Effector CD8-positive, alpha-beta T cell (primary cell): ENCODE measurements at places on chromosomes 7 and 10.

- DNase-seq, result no peak
These were observed 77.2 kb downstream of the CDCA7L start for GRCh38 chr7:21868576-21868850.

- no peak for DNase-seq
These were observed 301.0 kb downstream of the PRPF18 start for GRCh38 chr10:13887761-13888160.

GRCh38 chr7:56199639-56200038 lies 83.4 kb upstream of the NUPR2 start:
- no peak for DNase-seq

DNA sequence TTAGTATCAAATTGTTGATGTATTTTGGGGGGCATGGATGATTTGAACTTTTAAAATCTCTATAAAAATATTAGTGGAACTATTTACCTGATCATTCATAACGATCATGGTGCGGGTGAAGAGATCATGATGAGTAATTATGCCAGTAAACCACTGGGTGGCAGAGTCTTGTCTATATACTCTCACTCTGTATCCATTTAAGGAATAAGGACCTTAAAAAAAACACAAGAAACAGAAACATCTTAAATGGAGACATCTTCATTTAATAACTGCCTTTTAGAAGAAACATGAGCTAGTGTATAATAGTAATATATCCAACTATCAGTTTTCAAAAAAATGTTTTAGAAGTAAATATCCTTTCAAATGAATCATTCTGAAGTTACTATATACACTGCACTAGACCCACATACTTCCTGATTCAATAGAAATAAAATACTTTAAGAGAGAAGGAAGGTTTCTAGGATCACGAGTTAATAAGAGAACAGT lies 84.0 kb downstream of the NRBF2 start:
- no peak for DNase-seq

- DNase-seq, result no peak
These were observed 13.7 kb downstream of the PRPS1L1 start for GRCh38 chr7:18013936-18014335.

- DNase-seq, result no peak
These were observed 11.5 kb downstream of the AUTS2 start for GRCh38 chr7:69609541-69610373.

DNA sequence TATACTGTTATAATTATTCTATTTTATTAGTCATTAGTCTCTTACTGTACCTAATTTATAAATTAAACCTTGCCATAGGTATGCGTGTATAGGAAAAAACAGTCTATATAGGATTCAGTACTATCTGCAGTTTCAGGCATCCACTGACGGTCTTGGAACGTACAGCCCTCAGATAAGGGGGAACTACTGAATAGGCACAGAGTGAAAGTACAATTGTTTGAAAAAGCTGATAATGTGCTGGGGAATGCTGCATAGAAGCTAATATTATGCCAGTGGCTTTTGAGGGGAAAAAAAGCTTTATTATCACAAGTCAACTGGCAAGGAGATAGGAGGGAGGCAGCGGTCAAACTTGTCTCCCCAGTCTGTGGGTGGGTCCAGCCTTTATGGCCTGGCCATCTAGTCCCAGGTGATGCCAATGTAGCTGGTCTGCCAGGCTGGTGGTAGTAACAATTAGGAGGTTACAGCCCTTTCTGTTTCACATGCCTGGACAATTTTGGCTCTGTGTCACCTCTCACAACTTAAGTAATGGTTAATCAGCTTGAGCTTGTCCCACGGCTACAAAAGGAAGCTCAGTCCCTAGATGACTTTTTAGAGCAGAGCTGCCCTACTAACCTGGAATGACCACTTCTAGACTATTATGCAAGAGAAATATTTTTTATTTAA lies 8.3 kb upstream of the FMC1 start:
- no peak for DNase-seq

- DNase-seq, result no peak
These were observed 35.9 kb upstream of the FZD1 start for GRCh38 chr7:91228327-91228726.

GRCh38 chr7:141324870-141325269 lies 226.3 kb upstream of the AGK start:
- no peak for DNase-seq

GRCh38 chr10:122555442-122555841 lies 5.1 kb upstream of the DMBT1 start:
- no peak for DNase-seq

GRCh38 chr10:6023661-6024333 lies 38.4 kb downstream of the IL2RA start:
- no peak for DNase-seq

DNA sequence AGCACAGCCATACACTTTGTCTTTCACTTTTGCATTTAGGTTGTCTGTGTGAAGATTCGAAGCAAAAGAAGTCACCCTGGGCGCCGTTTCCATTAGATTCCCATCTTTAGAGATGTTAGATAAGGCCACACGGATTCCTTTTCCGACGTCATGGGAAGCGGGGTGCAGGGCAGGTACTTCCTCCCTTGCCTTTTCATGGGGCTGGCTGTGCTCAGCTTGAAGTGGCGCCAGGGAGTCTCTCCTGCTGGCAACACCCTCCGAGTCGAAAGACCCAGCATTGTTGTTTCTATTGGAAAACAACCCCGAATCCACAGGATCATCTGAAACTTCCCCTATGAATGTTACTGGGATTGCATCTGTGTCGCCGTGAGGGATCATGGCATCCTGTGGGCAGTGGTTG lies 246.4 kb upstream of the GRB10 start:
- no peak for DNase-seq

- DNase-seq, result no peak
These were observed 51.8 kb downstream of the CAV1 start for GRCh38 chr7:116576350-116577319.

GRCh38 chr10:44980309-44981171 lies 1.9 kb upstream of the DEPP1 start:
- no peak for DNase-seq

GRCh38 chr10:124494046-124494807 lies 32.6 kb downstream of the LHPP start:
- DNase-seq, result no peak

- no peak for DNase-seq
These were observed 45.7 kb downstream of the IMMP2L start for GRCh38 chr7:111516612-111517011.

DNA sequence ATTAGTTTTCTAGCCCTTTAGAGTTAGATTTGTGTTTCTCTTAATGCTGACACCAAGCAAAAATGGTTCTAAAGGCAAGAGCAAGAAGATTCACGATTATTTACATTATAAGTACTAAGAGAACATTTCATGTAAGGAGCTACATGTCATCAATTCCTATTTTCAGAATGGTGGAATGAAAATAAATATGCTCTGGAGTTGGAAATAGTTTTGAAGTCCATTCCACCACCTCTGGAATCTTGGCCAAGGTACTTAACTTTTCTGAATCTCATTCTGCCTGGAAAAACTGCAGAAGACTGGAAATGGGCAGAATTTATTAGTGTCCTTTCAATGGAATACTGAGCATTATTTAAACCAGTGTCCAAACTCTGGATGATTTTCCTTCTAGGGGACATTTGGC lies 125.1 kb upstream of the RAB11FIP2 start:
- DNase-seq, result no peak

GRCh38 chr10:13617116-13617515 lies 30.4 kb downstream of the PRPF18 start:
- DNase-seq, result no peak

DNA sequence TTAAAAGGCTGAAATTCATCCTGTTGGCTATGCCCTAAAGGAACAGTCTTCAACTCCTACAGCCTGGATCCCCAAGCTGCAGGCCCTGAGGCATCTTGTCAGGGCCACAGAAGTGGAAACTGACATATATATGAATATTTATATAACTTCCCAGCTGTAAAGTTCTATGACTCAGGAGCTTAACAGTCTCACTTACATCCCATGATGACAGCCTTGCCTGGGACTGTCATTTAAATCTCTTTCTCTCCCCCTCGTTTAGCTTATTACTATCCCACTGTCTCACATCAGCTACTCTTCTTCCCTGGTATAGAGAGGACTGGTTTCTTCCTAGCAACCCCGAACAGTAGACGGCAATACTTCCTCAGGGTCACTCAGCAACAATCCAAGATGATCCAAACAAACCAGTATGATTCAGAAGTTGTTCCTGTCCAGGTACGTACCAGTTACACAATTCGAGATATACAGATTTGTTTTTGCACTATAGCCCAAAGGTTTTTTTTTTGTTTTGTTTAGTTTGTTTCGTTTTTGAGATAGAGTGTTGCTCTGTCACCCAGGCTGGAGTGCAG lies 22.7 kb downstream of the KIAA1549 start:
- no peak for DNase-seq

GRCh38 chr10:124660404-124661125 lies 83.6 kb downstream of the FAM53B start:
- no peak for DNase-seq

DNA sequence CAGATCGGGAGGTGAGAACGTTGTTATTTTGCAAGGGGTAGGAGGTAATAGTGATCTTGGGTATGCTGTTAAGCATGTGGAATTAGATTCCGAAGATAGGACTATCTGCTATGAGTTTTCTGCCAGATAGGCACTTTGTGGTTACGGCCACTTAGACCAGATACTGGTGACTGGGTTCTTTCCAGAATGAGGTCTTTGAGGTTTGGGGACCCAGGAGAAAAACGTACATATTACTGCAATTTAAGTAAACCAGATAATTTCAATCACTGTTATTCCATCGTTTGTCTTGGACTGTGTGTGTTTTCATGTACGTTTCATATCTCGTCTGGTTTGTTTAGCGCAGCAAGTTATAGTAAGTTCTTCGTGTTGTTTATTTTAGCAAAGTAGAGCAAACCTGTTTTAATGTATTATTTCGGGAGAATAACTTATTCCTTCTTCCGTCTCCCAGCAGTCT lies 312 bp downstream of the ARL4A start:
- DNase-seq, result no peak

- DNase-seq, result no peak
These were observed 755.7 kb downstream of the AUTS2 start for GRCh38 chr7:70353946-70354335.

- DNase-seq, result no peak
These were observed 101.6 kb downstream of the PDGFA start for GRCh38 chr7:417973-418601.

DNA sequence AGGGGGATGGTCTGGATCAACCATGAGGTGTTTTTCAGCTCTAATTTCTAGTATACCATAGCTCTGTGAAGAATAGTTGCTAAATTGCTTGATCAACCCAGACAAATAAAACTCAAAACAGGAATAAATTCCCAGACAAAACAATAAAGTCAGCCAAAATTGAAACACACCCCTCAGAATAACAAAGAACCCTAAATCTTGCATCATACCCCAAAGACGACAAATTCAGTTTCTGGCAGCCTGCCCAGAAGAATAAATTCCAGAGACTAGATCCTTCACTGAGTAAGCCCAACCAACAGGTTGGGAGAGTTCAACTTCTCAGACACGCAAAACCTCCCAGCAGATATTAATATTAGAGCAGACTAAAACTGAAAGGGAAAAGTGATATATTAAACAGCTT lies 11.2 kb upstream of the SEM1 start:
- no peak for DNase-seq

DNA sequence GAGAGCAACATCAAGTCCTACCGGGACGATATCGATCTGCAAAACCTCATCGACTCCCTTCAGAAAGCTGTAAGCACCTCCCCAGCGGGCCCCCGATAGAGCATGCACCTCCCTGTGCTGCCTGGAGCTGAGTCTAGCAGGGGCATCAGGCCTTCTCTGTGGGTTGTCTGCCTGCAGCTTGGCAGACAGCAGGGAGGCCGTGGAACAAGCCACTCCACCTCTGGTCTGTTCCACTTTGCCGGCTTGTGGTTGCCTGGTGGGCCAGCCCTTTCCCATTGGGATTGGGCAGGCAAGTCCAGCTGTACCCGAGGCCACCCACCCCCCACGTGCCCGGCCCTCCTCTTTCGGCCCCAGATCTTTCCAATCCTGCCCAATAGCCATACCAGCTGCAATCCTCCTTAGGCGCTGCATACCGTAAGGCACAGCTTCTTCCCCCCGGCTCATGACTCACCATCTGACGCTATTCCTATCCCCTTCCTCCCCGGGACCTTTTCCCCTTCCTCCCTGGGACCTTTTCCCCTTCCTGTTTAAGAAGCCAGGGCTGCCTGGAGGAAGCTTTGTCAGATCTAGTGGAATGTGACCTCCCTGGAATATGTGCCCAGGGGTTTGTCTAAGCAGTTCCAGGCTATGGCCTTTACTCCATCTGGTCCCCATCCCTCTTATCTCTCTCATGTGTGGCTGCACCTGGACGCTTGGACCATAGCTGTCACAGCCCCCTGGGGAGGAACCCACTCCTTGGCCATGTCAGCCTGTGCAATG lies 28.1 kb upstream of the SH2D4B start:
- no peak for DNase-seq

DNA sequence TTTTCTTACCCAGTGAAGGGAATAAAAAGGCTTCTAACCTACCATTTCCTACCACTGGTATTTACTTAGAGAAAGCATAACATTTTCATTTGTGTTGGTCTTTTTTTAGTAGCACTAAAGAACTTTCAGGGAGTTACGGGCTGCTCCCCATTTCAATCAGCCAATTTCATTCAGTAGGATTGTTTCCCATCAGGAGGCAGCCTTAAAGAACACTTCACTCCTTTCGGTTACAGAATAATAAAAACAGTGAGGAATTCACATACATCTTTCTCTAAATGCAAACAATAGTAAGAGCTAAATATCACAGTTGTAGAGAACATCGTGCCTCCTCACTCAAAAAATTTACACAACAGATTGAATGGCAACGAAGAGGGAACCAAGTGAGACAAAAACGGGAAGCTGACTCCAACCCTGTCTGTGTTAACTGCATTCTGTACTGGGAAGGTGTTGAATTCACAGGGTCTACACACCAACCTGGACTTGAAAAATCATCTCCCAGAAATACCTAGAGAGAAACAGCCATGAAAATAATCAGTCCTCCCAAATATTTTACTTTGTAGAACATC lies 55.5 kb upstream of the ABLIM1 start:
- no peak for DNase-seq

DNA sequence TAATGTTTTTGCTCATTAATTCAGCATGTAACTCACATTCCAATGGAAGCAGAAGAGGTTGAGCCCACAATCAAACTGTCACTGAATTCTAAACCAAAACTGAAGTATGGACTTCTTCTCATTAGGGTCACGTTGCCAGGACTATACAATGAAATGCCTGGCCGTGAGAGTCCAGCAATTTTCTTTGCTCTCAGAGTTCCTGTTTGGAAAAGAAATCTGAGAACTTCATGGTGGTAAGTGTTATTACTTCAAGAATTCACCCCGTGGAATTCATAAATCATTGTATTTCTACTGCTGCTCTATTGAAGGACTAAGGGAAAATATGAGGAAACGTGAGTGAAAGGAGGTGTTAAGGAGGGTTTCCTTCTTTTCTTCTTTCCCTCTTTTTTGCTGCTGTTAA lies 441.8 kb upstream of the AKR1E2 start:
- DNase-seq, result no peak

DNA sequence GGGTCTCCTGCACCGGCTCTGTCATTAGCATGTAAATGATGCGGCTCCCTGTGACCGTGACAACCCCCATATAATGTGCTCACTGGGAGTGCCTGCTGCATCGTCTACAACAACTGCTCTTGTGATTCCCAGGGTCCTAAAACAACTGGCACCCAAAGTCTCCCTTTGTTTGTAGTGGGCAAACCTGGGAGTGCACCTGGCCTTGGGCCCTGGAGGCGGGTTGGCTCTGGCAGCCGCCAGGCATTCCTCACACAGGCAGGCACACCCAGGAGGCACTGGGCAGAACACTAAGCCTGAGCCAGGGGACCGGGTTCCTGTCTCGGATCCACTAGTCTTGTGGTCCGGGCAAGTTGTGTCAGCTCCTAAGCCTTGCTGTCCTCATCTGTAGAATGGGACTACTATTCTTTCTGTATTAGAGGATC lies 115.5 kb upstream of the GPR26 start:
- no peak for DNase-seq
